HepG2 (cell line): ENCODE measurements at places on chromosomes 16 and 17. TPM values are rescaled to one million over a fixed set of nuclear protein-coding genes. Genes with fewer than 3 reads are reported as not detected.

The CBFA2T3 gene
- total RNA-seq = not detected in 2 replicates

The NTN3 gene
- 0.20 and 0.35 TPM in 2 replicates for total RNA-seq

The ZNF267 gene
- total RNA-seq = 30.0 and 42.4 TPM in 2 replicates

The IL34 gene
- total RNA-seq = 1.2 and 1.4 TPM in 2 replicates

The CD300H gene
- total RNA-seq = not detected in 2 replicates
